Lower leg skin (tissue), 4 donors: ENCODE measurements at places on chromosomes 3 and 15. TPM values are rescaled to one million over a fixed set of nuclear protein-coding genes. Genes with fewer than 3 reads are reported as not detected.

The PLSCR5 gene
- not detected for total RNA-seq

The CPN2 gene
- not detected for total RNA-seq

The RBP2 gene
- not detected for total RNA-seq

The SMCO1 gene
- not detected for total RNA-seq

The PRTG gene
- total RNA-seq, result 0.54 TPM

The EFHB gene
- total RNA-seq, result 0.80 TPM

The GABRR3 gene
- not detected for total RNA-seq

The LTF gene
- 3.9 TPM for total RNA-seq

The DRD3 gene
- total RNA-seq, result not detected

The C3orf22 gene
- not detected for total RNA-seq

The GOLGA8S gene
- not detected for total RNA-seq

The COX5A gene
- 158 TPM for total RNA-seq

The COLQ gene
- total RNA-seq, result 2.3 TPM

The PIGX gene
- total RNA-seq, result 28.5 TPM

The CLDN18 gene
- 0.13 TPM for total RNA-seq

The MYO5C gene
- 23.5 TPM for total RNA-seq

The GOLGA6L25 gene
- total RNA-seq, result not detected

The CYP8B1 gene
- total RNA-seq, result not detected

The TM4SF1 gene
- total RNA-seq, result 66.4 TPM

The VIPR1 gene
- 71.5 TPM for total RNA-seq

The KLF13 gene
- 119 TPM for total RNA-seq

The CCDC54 gene
- total RNA-seq, result not detected

The AHSG gene
- total RNA-seq, result not detected

The CPLX3 gene
- total RNA-seq, result 0.34 TPM

The TLNRD1 gene
- total RNA-seq, result 12.3 TPM

The SGO1 gene
- 1.6 TPM for total RNA-seq

The LRRC31 gene
- not detected for total RNA-seq

The SCAPER gene
- 23.8 TPM for total RNA-seq

The ZFYVE19 gene
- total RNA-seq, result 30.9 TPM

The OCA2 gene
- total RNA-seq, result 15.6 TPM

The RTP3 gene
- not detected for total RNA-seq

The PXK gene
- 21.3 TPM for total RNA-seq

The ADPRH gene
- total RNA-seq, result 1.1 TPM

The HAPLN3 gene
- 4.6 TPM for total RNA-seq

The MOBP gene
- 0.11 TPM for total RNA-seq

The IL16 gene
- total RNA-seq, result 10.9 TPM

The CLEC3B gene
- 34.6 TPM for total RNA-seq

The ACVR2B gene
- 6.0 TPM for total RNA-seq

The APBA2 gene
- 1.6 TPM for total RNA-seq

The CHDH gene
- 13.9 TPM for total RNA-seq

The DNAJC17 gene
- total RNA-seq, result 53.1 TPM

The ENTPD3 gene
- total RNA-seq, result 6.2 TPM

The DUOXA2 gene
- not detected for total RNA-seq

The SLC38A3 gene
- not detected for total RNA-seq

The INAFM2 gene
- 13.8 TPM for total RNA-seq

The ISG20 gene
- total RNA-seq, result 4.3 TPM

The CA12 gene
- 206 TPM for total RNA-seq

The CPB1 gene
- total RNA-seq, result not detected
